ENCODE measurements at places on chromosomes 4 and X. TPM values are rescaled to one million over a fixed set of nuclear protein-coding genes. Genes with fewer than 3 reads are reported as not detected.

DNA sequence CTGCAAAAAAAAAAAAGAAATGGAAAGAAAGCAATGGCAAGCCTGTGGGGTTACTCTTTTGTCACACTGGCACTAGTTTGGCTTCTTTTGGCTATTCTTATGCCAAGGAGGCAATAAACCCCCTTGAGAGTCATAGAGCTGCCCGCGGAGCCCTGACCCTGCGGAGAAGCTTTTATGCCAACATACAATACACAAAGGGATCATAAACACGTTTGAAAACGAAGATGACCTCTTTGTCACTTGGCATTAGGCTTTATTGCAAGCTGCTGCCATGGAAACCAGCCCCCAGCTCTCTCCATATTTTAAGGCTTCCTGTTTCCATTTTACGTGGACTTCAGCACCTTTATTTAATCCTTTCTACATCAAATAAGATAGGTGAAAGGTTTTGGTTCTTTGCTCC is 7.6 kb downstream of the NEUROG2 start:
- no peak for DNase-seq

DNA sequence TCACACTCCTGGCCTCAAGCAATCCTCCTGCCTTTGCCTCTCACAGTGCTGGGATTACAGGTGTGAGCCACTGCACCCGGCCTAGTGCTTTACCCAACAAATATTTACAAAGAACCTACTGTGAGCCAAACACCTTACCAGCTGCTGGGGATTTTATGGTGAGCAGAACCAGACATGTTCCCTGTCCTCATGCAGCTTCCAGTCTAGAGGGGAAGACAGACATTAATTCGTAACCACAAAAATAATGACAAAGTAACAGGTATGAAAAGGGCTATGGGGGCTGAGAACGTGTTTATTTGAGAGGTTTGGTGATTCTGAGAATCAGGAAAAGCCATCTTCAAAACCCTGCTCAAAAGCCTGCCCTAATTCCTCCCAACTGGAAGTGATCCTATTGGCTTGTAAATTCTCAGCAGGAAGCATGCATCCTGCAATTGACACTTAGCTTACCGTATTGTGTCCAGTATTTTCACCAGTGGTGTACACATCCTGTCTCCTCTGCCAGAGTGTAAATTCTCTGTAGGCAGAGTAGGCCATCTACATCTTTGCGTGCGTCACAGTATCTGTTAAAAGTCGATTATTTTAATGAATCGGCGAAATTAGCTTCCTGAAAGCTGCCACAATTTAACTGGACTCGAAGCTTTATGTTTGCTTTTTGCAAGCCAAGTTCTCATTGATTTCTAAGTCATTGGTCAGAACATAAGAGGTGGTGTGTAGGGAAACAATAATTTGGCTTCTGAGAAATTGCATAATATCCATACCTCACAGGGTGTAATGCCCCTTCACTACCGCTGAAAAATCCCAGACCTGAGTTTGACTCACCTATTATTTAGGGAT is 67.0 kb downstream of the TMEM156 start:
- no peak for DNase-seq

DNA sequence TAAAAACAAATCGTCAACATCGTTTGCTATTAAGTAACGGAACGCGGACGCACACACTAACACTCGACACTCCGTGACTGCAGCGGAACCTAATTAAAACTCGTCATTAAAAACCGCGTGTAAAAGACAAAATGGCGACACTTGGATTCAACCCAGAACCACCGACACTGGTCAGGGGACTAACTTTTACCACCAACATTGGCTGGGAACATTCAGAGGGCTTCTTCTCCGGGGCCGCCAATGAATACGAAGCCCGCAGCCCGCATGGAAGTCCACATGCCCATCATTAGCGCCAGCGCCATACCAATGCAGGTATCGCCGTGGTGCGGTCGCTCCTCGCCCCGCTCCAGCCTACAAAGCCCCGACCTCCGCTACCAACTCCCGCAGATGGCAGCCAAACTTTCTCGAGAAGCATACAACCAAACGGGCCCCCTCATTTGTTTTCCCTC is 498 bp downstream of the RBMX start:
- DNase-seq, result no peak

The ITM2A gene
- total RNA-seq, result 3.1 TPM

- DNase-seq, result no peak
Measured at GRCh38 chr4:37664696-37665095, 21.5 kb downstream of the RELL1 start.

DNA sequence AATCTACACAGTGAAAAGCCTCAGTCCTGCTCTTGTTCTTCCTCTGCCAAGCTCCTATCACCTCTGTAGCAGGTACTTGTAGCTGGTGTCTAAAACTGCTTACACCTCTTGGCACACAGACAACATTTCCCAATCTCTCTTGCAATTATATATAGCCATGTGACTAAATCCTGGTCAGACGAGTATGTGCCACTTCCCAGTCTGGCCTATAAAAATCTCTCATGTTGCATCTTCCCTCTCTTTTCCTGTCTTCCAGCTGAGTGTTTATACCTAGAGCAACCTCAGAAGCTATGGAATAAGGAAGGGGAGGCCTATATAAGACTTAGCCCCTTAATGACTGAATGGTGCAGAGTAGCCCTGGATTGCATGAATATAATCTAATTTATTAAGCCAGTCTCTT is 105.8 kb downstream of the RNF150 start:
- DNase-seq, result no peak

All from liver (tissue), 10 donors.